AG09309 (cell line): ENCODE measurements at places on chromosomes 7 and 10.
A peak's percentile ranks its signal among the peaks of the same experiment; 100 is the strongest.

- no peak for DNase-seq
Measured at GRCh38 chr10:21285742-21286331, 239.6 kb downstream of the SKIDA1 start.

GRCh38 chr10:14971867-14972448 lies 12.8 kb downstream of the MEIG1 start:
- no peak for DNase-seq

- DNase-seq, result no peak
Measured at GRCh38 chr10:34446049-34446448, 369.0 kb downstream of the PARD3 start.

DNA sequence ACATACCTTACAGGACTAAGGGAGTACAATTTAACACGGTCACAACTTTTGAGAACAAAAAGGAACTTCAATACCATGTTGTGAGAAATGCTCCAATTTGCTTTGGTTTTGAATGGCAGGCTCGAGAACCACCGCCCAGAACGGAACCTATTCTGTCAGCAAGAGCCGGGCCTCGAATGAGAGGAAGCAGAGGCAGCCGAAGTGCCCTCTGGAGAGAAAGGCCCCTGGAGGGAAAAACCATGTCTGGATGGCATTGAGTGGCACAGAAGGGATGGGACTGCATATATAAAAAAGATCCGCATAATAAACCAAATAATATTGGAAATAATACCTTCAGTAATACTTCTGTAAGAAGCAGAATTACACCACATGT lies 85.6 kb downstream of the CHST15 start:
- no peak for DNase-seq

DNA sequence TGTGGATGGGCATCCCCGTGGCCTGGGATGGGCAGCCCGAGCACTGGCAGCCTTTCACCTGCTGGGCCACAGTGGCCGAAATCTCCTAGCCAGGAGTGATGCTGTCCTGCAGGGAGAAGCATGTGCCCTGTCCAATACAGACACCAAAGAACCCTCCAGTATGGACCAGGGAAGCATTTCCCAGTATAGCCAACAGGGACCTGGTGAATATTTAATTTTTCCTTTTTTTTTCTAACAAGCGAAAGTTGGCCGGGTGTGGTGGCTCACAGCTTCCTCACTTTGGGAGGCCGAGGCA lies 11.0 kb downstream of the IMPDH1 start:
- no peak for DNase-seq

- no peak for DNase-seq
Measured at GRCh38 chr7:552868-553635, 33.4 kb upstream of the PDGFA start.

- no peak for DNase-seq
Measured at GRCh38 chr7:140041659-140042385, 20.9 kb downstream of the PARP12 start.

DNA sequence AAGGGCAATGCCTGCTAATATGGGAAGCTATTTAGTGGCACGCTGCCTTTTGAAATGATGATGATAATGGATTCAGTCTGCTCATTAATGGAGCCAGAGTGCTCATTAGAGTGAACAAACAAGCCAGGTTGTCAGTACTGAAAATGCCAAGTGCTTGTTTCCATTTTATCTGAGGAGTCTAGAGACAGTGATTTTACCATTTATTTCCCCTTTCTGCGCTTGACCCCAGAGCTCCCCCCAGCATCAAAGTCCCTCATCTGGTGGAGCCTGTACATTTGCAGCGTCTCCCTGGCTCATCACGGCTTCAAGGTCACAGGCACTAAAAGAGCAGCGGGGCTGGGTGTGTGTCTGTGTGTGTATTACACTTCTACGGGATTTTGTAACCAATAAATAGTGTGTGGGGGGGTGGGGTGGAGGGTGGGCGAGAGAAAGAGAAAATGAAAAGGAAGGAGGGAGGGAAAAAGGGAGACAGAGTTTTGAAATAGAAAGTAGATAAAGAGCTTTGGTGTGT lies 553.8 kb downstream of the TFEC start:
- DNase-seq, result no peak

- no peak for DNase-seq
Measured at GRCh38 chr10:127414024-127414423, 135.1 kb upstream of the NPS start.

DNA sequence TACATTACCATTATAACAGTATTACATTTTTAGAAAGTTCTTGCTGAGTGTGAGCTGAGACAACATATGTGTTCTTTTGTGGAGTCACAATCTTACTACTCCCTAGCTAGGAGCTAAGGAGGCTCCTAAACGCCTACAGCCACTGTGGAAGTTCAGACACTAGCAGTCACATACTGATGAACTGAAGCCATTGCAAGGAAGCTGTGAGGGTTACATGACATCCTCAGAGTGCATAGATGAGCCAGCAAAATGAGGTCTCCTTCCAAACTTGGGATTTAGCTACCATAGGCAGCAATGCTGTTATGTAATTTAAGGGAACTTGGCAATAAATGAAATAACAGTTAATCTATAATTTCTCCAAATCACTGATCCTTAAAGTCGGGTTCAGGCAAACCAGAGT lies 10.8 kb upstream of the ST7 start:
- no peak for DNase-seq

- DNase-seq, result no peak
Measured at GRCh38 chr7:4065190-4065589, 616.9 kb upstream of the FOXK1 start.

DNA sequence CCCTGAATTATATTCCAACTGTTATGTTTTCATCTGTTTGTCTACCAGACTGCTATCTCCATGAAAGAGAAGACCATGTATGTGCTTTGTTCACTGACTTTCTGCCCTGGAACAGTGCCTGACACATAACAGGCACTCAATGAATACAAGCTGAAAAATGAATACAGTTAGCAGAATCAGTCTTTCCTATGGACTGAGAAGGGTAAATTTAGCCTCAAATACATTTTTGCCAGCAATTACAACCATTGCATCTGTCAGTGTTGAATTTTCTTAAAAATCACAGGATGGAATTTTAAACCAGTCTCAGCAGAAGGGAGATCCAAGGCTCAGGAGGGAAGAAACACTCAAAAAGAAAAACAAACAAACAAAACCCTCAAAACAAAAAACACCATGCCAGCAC lies 1018.1 kb downstream of the XPNPEP1 start:
- no peak for DNase-seq

- DNase-seq, result no peak
Measured at GRCh38 chr10:112361951-112362751, 11.8 kb upstream of the ACSL5 start.

- DNase-seq, result no peak
Measured at GRCh38 chr10:85922356-85923129, 444.1 kb downstream of the GRID1 start.

- DNase-seq, result peak; percentile 16
Measured at GRCh38 chr7:38316733-38317360, 43.4 kb upstream of the TARP start.

DNA sequence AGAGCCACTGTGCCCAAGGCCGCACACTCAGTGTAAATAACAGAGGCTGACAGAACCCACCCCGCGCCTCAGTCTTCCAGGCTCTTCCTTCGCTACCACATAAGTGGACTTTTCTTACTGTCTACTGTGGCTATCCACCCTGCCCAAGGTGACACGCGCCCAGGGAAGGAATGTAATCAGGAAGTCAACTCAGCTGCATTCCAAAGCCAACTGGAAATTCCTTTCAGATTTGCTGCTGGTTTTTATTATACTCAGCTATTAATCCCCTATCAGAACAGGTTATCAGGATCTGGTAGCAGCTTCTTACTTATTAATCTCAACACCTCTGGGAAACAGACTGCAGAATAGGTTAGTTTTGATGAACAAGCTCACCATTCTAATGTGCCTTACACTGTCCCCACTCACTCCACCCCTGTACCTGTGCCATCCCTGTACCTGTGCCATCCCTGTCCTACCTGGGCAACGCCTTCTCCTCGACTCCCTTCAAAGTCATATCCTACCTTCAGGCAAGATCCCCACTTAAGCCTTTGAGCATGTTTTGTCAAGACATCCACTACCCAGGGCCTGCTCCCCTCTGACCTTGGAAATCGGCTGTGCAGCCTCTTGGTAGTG lies 90.7 kb downstream of the NHLRC2 start:
- no peak for DNase-seq

GRCh38 chr7:154836021-154836448 lies 166.9 kb downstream of the PAXIP1 start:
- DNase-seq, result no peak

DNA sequence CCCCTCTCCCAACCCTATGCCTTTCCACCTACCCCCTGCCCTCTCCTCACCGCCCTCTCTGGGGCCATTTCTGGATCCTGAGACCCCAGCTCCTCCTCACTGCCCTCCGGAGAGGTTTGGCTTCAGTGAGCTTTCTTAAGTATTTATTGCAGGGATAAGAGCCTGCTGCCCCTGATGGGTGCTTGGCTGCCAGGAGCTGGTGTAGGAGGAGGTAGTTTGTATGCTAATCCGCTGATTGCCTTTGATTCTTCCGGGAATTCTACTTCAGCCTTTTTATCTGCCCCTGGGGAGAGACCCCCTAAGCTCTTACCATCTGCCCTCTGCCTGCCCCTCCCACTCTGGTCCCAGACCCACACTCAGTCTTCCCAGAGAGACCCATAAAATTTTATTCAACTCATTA lies 263.5 kb upstream of the PODXL start:
- no peak for DNase-seq

DNA sequence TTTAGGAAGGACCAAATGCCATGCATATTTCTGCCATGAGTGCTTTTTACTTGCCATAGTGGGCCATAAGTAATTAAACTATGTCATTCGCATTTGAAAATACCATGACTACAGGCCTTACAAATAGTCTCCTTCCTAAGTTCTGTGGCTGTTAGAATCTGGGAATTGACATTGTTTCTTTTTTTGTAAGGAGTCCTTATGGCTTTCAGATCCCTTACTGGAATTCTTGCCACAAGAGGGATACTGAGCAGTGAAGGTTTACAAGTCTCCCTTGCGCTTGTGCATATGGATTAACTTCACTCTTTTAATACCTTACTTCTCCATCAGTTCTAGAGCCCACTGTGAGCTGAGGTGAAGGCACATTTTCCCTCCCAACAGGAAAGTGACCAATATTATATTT lies 166.0 kb downstream of the NRG3 start:
- DNase-seq, result no peak

- no peak for DNase-seq
Measured at GRCh38 chr10:36564433-36564832, 561.0 kb upstream of the ANKRD30A start.

DNA sequence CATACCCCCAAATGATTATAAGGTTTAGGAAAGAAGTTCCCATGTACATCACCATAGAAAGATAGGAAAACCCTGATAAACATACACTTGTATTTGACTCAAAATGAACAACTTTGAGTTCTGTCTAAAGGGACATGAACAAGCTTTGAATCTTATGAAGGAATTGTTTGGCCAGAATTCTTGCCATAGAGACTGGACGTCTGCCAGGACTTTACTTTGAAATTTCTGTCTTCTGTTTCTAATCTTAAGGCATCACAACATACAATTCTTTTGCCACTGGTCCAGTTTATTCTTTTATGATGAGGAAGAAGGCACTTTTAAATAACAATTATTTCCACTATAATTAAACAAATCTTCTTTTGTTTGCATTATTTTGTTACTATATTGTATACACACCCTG lies 26.2 kb upstream of the CYP26C1 start:
- DNase-seq, result no peak

- DNase-seq, result no peak
Measured at GRCh38 chr10:36266923-36267322, 624.8 kb upstream of the FZD8 start.

GRCh38 chr10:124323111-124323725 lies 95.5 kb downstream of the OAT start:
- DNase-seq, result no peak

DNA sequence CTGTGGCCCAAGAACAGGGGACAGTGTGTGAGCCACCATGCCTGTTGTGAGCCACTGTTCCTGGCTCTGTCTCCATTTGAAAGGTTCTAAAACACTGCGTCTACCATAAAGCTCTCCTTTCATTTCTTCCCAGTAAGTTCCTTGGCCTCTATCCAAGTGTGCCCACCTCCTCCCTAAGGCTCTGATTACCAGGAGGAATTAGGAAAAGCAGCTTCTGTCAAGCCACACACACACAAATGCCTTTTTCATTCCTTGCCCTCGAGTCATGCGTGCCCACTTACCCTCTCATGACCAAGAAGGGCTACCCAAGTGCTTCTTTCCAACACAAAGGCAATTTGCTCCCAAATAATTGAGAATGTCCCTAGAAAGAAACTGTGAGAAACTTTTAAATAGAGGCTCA lies 70.8 kb upstream of the PARD3 start:
- DNase-seq, result no peak

GRCh38 chr10:36349445-36350078 lies 707.5 kb upstream of the FZD8 start:
- DNase-seq, result peak; percentile 83
